ENCODE measurements at places on chromosomes 6 and 20.
A peak's percentile ranks its signal among the peaks of the same experiment; 100 is the strongest.

- DNase-seq = no peak
Measured at GRCh38 chr6:119608994-119609393, 259.4 kb upstream of the MAN1A1 start.

- no peak for DNase-seq
Measured at GRCh38 chr20:43525021-43525420, 17.5 kb downstream of the L3MBTL1 start.

- DNase-seq = no peak
Measured at GRCh38 chr20:22338140-22338708, 246.1 kb downstream of the FOXA2 start.

- no peak for DNase-seq
Measured at GRCh38 chr6:82298012-82298411, 50.5 kb upstream of the IBTK start.

DNA sequence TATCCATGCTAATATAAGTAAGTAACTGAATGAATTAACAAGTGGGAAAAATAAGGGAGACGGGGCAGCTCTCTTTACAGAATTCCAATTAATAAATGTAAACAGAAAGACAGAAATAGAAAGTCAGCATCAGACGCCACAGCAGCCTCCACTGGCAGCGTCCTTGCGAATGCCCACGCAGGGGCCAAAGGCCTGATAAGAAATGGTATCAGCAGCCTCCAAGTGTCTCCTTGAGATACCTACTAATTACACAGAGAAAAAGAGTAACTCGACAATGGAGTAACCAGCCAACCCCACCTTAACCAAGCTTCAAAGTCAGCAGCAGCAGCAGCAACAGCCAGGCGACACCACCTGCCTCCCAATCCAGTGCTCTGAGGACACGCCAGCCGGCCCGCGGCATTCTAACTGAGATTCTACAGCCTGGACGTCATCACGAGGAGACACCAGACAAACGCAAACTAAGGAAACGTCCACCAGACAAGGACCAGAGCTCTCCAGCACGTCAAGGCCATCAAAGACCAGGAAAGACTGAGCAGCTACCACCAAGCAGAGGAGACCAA is 78.8 kb downstream of the TAF4 start:
- DNase-seq = no peak

DNA sequence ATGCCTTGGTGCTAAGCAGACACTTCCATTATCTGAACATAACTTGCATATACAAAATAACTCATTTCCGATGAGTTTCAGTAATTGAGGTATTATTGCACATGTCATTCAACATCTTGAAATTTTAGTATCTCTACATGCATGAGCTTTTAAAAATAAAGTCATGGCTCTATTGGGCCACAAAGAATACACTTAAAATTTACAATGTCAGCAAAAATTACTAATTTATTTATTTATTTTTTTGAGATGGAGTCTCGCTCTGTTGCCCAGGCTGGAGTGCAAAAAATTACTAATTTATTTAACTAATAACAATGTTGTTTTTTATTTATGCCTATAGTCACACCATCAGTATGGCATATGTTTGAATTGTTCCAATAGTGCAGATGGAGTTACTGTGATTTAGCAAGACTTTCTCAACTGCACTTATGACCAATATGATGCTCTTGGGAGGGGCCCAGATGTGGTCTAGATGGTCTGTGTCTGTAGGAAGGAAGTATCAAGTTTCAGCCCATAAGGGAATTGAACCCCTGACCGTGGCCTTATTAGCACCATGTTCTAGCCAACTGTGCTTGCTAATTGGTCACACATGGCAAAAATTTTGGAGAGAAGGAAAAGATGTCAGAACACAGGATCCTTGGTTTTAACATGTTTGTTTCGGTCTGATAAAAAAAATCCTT is 370.7 kb upstream of the TSHZ2 start:
- DNase-seq = no peak

GRCh38 chr20:52783769-52784168 is 188.4 kb upstream of the TSHZ2 start:
- DNase-seq = peak; percentile 15

- no peak for DNase-seq
Measured at GRCh38 chr6:85465762-85466161, 15.9 kb downstream of the NT5E start.

GRCh38 chr6:3715285-3715684 is 36.2 kb downstream of the PXDC1 start:
- no peak for DNase-seq

DNA sequence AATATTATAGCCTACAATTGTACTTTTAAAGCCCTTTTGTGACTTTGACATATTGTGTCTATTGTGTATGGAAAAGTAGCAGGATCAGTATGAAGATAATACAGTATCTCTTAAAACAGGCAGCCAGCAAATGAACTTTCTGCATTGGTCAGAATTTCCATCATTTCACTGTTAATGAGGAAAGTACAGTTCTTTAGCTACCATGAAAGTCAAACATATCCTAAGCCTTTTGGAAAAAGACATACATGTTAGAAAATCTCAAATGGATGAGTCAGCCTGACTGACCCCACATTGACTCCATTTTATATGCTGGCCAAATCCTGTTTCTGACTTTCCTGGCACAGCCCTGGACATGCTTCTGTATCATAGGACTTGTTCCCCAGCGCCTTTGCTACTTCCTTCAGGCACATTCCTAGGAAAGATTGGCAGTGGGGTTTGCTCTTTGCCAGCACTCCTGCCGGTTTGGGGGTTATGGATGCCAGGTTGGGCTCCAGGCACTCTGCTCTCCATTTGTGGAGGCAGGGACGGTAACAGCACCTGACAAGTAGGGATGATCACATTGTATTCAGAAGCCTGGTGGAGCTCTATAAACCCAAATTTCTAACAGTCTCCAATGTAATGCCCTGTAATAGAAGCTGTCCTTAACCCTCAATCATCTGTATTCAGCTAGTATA is 43.7 kb downstream of the TOP1 start:
- DNase-seq = no peak

DNA sequence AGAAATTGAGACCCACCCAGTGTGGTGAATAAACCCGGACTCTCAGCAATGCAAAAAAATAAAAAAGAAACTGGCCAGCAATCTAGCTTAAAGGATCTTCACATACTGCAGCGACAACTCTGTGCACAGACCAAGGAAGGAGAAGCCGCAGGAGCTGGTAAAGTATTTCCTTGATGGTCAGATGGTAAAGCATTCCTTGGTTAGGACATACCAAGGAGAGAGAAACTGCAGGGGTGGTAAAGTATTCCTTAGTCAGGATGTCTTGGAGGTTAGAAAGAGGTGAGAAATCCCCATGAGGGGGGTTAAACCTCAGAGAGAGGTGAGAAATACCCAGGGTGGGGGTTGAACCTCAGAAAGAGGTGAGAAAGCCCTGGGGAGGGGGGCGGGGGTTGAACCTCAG is 86.8 kb downstream of the PLG start:
- DNase-seq = no peak

DNA sequence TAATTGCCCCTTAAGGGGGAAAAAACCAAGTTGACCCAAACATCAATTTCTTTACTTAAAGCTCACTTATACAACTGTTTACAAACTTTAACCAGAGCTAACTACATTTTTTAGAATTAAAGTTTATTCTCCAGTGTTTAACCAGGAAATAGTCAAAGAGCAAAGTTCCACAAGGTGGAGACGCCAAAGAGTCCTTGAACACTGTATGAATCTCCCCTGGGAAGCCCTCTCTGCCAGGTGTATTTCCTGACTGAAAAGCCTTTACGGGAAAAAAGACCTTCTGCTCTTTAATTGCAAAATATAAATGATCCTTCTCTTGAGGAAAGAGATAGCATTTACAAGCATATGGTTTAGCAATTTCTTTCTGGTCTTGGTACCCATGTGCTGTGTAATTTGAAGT is 36.2 kb downstream of the BTBD9 start:
- DNase-seq = no peak

GRCh38 chr20:57998276-57998675 is 230.2 kb downstream of the ANKRD60 start:
- DNase-seq = no peak

- no peak for DNase-seq
Measured at GRCh38 chr6:37279366-37280134, 21.6 kb upstream of the TMEM217 start.

DNA sequence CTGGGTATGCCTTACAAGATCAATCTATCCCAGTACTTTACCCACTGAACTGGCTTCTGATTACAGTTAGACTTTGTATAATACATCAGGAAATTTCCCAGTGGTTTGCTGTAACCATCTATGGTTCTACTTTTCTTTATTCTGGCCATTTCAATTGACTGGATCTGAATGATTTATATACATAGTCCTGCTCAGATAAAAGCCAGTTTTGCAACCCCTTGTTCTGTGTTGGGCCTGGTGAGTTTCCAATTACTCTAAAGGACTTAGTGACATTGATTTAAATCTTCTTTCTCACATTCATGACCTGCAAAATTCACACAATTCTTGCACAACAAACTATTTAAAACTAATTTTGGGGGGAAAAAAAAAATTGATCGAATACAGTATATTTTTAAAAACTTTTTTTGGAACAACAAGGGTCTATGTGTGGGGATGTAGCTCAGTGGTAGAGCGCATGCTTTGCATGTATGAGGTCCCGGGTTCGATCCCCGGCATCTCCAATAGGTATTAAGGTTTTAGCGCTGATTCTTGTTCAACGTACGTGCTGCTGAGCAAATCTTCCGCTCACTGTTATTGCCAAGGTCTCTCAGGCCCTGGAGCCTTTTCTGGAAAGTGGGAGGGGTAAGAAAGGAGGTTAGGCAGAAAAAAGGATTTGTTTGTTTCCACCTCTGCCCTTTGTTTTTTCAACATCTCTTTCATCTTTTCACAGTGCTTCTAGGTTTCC is 117.5 kb downstream of the GPX5 start:
- no peak for DNase-seq

GRCh38 chr6:53651205-53651763 is 14.3 kb downstream of the KLHL31 start:
- DNase-seq = peak; percentile 29

- no peak for DNase-seq
Measured at GRCh38 chr6:148452876-148453275, 110.2 kb downstream of the SASH1 start.

DNA sequence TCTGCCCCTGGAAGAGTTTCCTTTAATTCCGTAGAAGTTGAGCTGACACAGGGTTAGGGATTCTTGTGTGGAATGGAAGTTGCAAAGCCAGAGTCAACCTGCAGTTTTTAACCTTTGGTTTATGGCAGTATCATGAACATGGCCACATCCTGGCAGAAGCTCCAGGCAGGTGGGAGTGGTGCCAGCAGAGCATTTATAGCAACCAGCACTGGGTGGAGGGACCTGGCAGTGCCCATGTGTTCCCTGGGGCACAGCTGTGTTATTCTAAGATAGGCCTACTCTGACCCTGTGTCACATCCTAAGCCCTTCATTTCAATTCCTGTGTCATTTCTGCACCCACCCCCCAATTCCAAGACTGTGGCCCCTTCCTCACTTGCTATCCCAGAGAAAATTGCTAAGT is 26.1 kb upstream of the ZNF831 start:
- DNase-seq = no peak

GRCh38 chr20:12111431-12112088 is 193.9 kb downstream of the BTBD3 start:
- no peak for DNase-seq
